ENCODE measurements at places on chromosomes 12 and 14. TPM values are rescaled to one million over a fixed set of nuclear protein-coding genes. Genes with fewer than 3 reads are reported as not detected.

GRCh38 chr14:69408331-69408960 is 10.0 kb downstream of the SLC39A9 start:
- H3K27ac ChIP-seq, result no peak overlapping the region
- no peaks in the 10 kb centered on the region for H3K4me1 ChIP-seq
- H3K27me3 ChIP-seq, result no peaks in the 10 kb centered on the region
- H3K36me3 ChIP-seq, result peaks cover 15% of the 10 kb centered on the region

- no peak within 1 kb of the TSS for H3K27ac ChIP-seq
- H3K36me3 ChIP-seq, result no peaks in the 10 kb centered on the region
- no peak within 1 kb of the TSS for H3K4me3 ChIP-seq
- DNase-seq, result no peak
These were observed at the start of gene KERA for GRCh38 chr12:91057368-91058165. KERA (minus strand) TSS chr12:91058024; CDS start chr12:91056281, 1,743 bp downstream.

DNA sequence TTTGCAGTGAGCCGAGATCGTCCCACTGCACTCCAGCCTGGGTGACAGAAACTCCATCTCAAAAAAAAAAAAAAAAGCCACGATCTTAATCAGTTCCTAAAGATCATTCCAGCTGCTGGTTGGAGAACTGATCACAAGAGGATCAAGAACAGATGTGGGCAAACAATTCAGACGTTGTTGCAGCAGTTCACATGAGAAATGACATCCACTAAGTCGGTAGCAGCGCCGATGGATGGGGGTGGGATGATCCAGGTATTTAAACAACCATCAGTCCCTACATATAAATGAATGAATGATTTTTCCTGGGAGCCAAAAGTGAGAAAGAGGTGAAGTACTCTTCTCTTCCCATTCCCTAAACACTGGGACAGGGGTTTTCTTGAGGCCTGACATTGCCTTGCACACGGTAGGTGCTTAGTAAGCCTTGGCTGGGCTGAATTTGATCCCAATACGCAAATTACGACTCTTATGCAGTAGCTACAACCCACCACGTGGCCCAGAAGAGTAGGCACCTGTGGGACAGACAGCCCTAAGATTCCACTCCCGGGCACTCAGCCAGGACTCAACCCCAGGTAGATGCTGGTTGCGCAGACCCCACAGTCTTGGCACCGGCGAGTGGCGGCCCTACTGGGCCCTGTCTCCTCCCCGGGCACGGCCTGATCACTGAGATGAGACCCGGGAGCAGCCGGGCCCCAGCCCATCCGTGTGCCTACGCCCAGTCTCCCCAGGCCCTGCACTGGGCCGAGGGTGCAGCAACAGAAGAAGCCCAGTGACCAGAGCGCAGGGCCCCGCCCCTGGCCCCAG is 565 bp downstream of the SPRYD3 start:
- DNase-seq, result no peak
- peaks cover 15% of the 10 kb centered on the region for H3K27me3 ChIP-seq
- no peaks in the 10 kb centered on the region for H3K4me1 ChIP-seq
- peak overlapping the region; percentile 87 for H3K4me3 ChIP-seq
- H3K27ac ChIP-seq, result peak overlapping the region; percentile 66

DNA sequence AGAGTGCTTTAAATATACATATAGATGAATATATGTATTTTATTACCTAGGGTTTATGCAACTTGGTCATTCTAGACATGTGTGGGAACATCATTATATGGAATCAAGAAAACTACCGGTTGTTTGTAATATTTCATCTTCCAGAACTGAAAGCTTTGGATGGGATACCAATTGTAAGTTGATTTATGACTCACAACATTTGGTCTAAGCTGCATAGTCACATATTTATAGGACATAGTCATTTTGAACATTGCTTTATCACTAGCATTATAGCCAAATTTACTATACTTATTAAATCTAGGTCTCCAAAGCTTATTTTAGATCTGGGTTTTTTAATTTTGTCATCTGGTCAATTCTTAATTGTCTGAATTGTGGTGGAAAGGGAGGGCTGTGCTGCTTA is 83.7 kb upstream of the PCNX4 start:
- H3K27me3 ChIP-seq, result no peaks in the 10 kb centered on the region
- no peaks in the 10 kb centered on the region for H3K4me1 ChIP-seq
- no peak for DNase-seq
- H3K36me3 ChIP-seq, result no peaks in the 10 kb centered on the region
- H3K27ac ChIP-seq, result no peak overlapping the region
- H3K4me3 ChIP-seq, result no peak overlapping the region

DNA sequence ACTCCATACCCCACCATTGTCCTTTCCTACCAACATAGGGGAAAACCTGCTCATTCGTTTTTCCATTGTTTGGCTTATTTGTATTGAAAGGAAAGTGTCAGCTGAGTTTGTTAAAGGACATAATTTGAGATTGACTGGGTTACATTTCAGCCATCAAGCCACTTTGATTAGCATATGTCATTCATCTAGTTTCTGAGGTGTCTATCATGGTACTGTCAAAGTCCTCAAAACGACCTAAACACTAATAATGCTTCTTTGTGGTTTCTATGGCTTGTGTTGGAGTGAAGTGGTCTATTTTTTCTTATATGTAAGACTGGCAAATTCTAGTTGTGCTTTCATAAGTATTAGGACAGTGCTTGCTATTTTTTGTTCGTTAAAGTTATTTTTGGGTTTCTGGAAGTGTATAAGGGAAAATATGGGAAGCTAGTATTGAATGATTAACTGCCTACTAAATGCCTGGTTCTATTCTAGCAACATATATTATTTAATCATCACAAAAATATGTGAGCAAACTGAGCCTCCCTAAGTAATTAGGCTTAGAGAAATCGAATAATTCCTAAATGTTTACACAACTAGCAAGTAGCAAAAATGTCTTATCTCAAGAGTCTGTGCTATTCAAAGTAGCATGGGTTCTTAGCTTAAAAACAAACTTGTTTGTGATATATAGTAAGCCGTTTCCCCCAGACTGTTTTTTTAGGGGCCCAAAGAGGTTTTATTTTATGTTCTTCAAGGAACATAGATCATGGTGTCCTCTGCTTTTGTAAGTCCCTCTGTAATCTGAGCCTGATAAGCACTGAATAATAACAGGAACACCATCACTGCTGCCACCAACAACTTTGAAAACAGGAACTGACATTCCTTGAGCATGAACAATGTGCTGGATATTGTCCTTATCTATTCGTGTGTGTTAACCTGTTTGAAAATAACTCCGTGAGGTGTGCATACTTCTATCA is 67.1 kb downstream of the DERA start:
- no peak overlapping the region for H3K4me3 ChIP-seq
- DNase-seq, result no peak
- no peak overlapping the region for H3K27ac ChIP-seq

DNA sequence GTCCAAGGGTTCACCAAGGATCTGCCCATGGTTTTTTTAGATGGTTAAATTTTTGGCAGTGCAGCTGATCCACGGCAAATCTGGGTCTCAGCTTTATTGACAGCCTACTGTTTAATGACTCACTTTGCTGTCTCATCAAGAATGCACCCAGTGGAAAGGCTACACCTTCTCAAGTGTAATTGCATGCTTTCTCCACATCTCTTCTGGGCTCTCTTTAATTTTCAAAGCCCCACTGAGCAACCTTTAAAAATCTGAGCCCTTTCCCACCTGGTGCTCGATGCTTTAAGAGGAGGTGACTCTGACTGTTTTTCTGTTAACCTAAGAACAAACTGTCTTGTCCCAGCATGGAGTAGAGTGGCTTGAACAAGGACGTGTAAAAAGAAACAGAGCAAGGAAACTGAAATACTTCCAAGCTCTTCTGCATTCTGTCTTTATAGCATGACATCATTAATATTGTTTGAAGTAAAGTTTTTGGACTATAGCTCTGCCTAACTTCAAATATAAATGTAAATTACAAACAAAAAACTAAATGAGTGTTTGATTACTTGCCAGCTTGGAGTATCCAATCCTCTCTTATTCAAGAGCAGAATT is 214.2 kb upstream of the KRR1 start:
- H3K36me3 ChIP-seq, result no peaks in the 10 kb centered on the region
- H3K4me3 ChIP-seq, result no peak overlapping the region
- H3K27ac ChIP-seq, result no peak overlapping the region
- peaks cover 14% of the 10 kb centered on the region for H3K4me1 ChIP-seq

The PMCH gene
- not detected for total RNA-seq

The CLEC4C gene
- not detected for total RNA-seq

DNA sequence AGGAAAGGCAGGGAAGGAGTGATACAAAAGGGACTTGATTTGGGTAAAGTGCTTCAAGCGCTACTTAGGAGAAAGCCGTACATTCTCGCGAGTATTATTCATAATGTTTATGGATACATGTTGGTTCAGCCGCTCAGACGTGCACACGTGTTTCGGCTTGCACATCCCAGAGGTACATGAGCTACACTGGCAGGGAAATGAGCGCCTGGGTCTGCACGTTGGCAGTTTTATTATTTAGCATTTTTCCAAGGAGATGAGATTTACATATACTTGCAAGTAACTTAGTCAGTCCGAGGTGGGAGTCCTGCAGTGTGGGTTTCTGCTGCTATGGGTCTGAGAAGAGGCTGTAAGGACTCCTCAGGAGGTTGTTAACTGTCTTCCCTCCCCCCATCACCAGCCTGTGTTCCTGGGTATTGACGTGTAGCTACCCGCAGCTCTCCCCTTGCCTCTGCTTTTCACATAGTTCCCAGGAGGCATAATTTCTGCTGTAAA is 1.5 kb downstream of the PRKCH start:
- peak overlapping the region; percentile 79 for H3K4me3 ChIP-seq
- H3K36me3 ChIP-seq, result no peaks in the 10 kb centered on the region
- no peak overlapping the region for H3K27ac ChIP-seq
- peak; percentile 64 for DNase-seq

The MARK3 gene
- total RNA-seq, result 106 TPM

GRCh38 chr14:20659813-20660395 is 18.4 kb upstream of the OR6S1 start:
- no peak overlapping the region for H3K4me3 ChIP-seq
- no peak overlapping the region for H3K27ac ChIP-seq
- no peaks in the 10 kb centered on the region for H3K36me3 ChIP-seq
- peaks cover 7% of the 10 kb centered on the region for H3K27me3 ChIP-seq

DNA sequence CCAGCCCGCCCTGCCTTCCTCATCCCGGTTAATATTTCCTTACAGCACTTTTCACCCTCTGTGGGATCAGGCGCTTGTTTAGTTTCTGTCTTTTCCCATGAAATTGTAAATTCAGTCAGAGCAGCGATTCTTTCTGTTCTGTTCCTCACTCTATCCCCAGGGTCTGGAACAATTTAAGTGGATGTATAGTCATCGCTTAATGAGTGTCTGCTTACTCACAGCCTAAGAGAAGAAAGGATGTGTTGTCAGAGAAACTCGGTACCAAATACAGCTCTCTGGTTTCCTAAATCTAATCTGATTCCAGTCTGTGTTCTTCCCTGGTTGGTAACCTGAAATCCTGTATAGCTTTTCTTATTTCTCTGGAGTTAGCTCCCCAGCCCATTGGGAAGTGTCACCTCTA is 44.9 kb downstream of the FOS start:
- H3K36me3 ChIP-seq, result no peaks in the 10 kb centered on the region
- H3K4me1 ChIP-seq, result no peaks in the 10 kb centered on the region
- H3K27me3 ChIP-seq, result no peaks in the 10 kb centered on the region
- no peak overlapping the region for H3K4me3 ChIP-seq
- H3K27ac ChIP-seq, result no peak overlapping the region

DNA sequence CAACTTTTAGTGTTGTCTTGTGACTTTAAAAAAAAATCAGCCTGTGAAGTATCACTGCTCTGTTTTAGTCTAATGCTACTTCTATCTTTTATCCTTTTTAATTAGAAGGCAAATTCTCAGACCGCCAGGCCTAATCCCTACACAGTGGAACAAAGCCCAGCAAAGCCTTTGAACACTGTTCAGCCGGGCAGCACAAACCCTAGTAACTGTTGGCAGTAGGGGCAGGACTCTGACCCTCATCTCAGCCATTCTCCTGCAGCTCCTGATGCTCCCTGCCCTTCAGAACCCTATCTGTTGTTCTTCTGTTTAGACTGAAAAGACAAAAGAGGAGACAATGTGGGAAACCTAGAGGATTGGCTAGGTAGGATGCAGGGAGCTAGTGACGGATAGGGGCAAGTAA is 78.0 kb upstream of the OTX2 start:
- H3K27me3 ChIP-seq, result no peaks in the 10 kb centered on the region
- H3K4me3 ChIP-seq, result no peak overlapping the region
- H3K36me3 ChIP-seq, result no peaks in the 10 kb centered on the region
- DNase-seq, result no peak
- no peak overlapping the region for H3K27ac ChIP-seq

The SMCO2 gene
- total RNA-seq, result 0.31 TPM

GRCh38 chr12:5622280-5622679 is 190.4 kb downstream of the NTF3 start:
- peak; percentile 44 for DNase-seq
- H3K36me3 ChIP-seq, result no peaks in the 10 kb centered on the region
- no peak overlapping the region for H3K27ac ChIP-seq

The NKX2-8 gene
- 0.61 TPM for total RNA-seq

The KRT2 gene
- not detected for total RNA-seq

GRCh38 chr12:121218588-121219352 is 8.8 kb downstream of the P2RX4 start:
- H3K4me1 ChIP-seq, result no peaks in the 10 kb centered on the region
- no peaks in the 10 kb centered on the region for H3K27me3 ChIP-seq
- peaks cover 9% of the 10 kb centered on the region for H3K36me3 ChIP-seq
- no peak overlapping the region for H3K27ac ChIP-seq

- no peaks in the 10 kb centered on the region for H3K27me3 ChIP-seq
- H3K4me1 ChIP-seq, result no peaks in the 10 kb centered on the region
- H3K4me3 ChIP-seq, result no peak overlapping the region
- H3K27ac ChIP-seq, result no peak overlapping the region
- DNase-seq, result no peak
These were observed 47.7 kb downstream of the NOPCHAP1 start for GRCh38 chr12:105033851-105034250.

The MDM2 gene
- total RNA-seq, result 117 TPM

DNA sequence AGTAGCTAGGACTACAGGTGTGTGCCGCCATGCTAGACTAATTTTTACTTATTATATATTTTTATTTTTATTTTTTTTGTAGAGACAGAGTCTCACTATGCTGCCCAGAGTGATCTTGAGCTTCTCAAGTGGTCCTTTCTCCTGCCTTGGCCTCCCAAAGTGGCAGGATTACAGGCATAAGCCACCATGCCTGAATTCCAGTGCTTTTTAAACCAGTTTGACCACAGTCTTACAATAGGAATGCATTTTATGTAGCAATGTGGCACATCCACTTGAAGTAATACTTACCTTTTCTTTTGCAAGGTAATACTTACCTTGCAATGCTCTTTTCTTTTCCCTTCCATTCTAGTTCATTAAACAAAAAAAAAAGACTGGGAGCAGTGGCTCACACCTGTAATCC is 38.0 kb upstream of the CPM start:
- no peaks in the 10 kb centered on the region for H3K36me3 ChIP-seq
- H3K27ac ChIP-seq, result no peak overlapping the region
- H3K4me3 ChIP-seq, result no peak overlapping the region
- no peaks in the 10 kb centered on the region for H3K4me1 ChIP-seq
- DNase-seq, result no peak

GRCh38 chr12:124576061-124576650 is 8.7 kb upstream of the NCOR2 start:
- H3K4me3 ChIP-seq, result no peak overlapping the region
- H3K27me3 ChIP-seq, result no peaks in the 10 kb centered on the region
- no peak overlapping the region for H3K27ac ChIP-seq
- H3K4me1 ChIP-seq, result peaks cover 5% of the 10 kb centered on the region
- no peak for DNase-seq
- no peaks in the 10 kb centered on the region for H3K36me3 ChIP-seq

Data from endodermal cell (in vitro differentiated cells).